Right renal pelvis (tissue), 4 donors: ENCODE measurements at places on chromosomes 12 and 14.

GRCh38 chr14:96224480-96225096 lies 19.9 kb downstream of the BDKRB2 start:
- no peak for DNase-seq

GRCh38 chr12:13189264-13189663 lies 7.3 kb upstream of the EMP1 start:
- no peak for DNase-seq

DNA sequence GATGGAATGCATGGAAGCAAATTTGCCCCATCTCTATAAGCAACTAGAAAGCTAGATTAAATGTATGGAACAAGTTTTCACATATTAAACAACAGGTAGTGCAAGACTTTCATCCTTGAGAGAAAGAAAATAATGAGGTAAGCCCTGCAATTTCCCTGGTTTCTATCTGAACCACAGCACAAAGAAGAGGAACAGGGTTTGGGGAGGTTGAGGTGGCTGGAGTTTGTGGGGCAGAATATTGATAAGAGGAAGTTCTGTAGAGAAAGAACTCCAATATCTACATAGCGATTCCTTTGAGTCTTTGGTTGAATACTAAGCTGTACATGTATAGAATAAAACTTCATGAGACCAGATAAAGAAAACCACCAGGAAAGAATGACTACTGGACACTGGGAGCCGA lies 96.3 kb upstream of the CCND2 start:
- DNase-seq, result no peak

DNA sequence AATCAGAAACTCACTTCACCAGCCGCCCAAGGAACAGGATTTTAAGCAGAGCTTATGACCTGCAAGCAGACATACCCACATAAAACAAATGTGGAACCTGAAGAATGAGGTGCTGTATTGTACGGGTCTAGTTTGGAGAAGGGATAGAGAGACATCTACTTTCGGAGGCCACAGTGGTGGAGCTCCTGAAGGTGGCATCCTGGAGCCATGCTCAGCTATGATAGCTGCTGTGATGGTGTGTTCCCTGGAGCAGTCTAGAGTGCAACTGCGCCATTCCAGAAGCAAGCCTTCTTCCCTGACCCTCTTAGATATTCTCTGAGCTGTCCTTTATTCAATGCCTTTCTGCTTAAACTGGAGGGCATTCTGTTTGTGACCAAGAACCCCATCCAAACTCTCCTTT lies 402.6 kb downstream of the FUT8 start:
- DNase-seq, result no peak

GRCh38 chr12:52741375-52742195 lies 35.6 kb downstream of the KRT76 start:
- peak; percentile 61 for DNase-seq

GRCh38 chr14:105748204-105748578 lies 221.8 kb downstream of the TMEM121 start:
- no peak for DNase-seq

DNA sequence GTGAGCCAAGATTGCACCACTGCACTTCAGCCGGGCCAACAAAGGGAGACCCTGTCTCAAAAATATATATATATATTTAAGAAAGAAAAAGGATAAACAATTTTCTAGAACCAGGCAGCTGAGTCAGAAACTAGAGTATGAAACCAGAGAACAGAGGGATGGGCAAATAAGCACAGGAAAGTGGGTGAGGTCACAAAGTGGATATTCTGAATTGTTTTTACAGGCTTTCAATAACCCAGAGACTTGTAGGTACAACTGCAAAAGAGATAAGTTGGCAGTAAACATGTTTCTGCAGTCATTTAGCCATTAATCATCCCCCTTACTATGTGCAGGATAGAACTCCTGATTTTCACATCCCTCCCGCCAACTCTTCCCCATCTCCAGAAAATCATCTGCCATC lies 94.2 kb downstream of the BTG1 start:
- DNase-seq, result no peak

DNA sequence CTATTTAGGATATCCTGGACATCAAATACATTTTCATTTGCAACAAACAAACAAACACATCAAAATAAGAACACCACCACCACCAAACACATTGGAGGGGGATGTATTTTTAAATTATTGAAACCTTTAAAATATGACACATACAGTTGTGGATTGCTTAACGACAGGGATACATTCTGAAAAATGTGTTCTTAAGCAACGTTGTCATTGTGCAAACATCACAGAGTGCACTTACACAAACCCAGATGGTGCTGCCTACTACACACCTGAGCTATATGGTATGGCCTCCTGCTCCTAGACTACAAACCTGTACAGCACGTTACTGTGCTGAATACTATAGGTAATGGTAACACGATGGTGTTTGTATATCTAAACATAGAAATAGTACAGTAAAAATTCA lies 19.4 kb downstream of the PYGL start:
- DNase-seq, result no peak
